ENCODE measurements at places on chromosomes 5 and 9.

DNA sequence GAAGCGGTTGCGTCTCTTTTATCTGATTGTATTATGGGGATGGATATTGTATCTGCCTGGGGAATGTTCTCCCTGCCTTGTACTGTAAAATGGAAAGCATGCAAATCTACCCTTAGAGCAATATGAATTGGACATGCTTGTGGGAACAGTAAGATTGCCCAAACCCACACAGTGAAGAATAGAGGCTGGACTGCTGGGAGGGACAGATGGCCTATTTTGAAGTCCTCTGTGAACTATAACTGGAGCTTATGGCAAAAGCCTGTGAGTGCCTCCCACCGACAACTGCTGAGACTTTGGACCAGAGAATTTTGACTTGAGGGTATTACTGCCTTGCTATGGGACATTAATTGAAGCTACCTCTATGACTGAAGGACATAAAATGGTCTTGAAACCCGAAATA lies 168.9 kb downstream of the ERCC6L2 start:
- no peak for DNase-seq

GRCh38 chr5:93395971-93396379 lies 185.0 kb downstream of the NR2F1-AS1 start:
- DNase-seq: no peak

DNA sequence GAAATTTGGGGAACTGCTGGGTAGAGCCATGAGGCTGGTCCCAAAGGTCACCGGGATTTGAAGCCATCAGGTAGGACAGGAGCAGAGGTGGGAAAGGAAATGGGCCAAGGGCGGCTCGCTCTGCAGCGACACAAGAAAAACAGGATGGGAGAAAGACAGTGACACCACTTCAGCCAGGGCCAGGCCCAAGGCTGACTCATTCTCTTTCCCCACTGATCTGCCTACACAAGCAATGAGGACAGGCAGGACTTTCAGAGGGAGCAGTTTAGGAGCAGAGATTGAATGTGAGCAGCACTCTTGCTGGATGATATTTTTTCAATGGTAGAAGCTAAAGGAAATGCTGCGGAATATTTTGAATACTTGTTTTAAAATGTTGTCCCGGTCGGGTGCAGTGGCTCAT lies 3.5 kb downstream of the RUFY1 start:
- no peak for DNase-seq

- DNase-seq: no peak
Measured at GRCh38 chr5:138653502-138653901, 78.3 kb upstream of the HSPA9 start.

DNA sequence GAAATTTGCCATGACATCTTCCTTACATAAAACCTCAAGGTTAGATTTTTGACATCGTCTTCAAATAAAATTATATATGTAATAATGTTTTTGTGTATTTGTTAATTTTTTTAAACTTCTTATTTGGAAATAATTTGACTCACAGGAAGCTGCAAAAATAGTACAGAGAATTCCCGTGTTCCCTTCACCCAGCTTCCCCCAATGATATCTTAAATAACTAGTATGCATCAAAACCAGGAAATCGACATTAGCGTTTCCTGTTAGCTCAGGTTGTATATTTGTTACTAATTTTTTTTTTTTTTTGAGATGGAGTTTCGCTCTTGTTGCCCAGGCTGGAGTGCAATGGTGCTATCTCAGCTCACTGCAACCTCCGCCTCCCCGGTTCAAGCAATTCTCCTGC lies 86.3 kb upstream of the SPRY4 start:
- DNase-seq: no peak

DNA sequence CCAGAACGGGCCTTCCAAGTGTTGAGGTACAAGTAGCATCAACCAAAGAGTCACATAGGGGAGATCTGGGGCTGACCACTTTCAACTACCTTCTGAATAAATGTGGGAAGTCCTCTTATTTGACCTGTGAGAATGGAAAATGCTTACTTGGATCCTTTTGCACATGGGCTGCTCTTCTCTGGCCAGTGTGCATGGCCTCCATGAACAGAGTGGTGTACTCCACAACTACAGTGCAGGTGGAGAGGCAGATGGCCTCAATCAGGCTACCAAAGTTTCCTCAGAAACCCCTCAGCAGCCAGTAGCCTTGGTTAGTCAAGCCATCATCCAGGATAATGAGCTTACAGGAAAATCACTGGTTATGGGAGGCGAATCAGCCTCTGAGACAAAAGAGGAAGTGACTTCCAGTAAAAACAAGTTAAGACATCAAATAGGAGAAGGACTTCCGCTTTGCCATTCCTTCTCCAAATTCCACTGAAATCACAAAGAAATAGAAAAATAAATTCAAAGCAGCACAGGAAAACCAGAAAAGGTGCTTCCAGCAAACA lies 18.3 kb upstream of the FCHO2 start:
- DNase-seq: no peak

DNA sequence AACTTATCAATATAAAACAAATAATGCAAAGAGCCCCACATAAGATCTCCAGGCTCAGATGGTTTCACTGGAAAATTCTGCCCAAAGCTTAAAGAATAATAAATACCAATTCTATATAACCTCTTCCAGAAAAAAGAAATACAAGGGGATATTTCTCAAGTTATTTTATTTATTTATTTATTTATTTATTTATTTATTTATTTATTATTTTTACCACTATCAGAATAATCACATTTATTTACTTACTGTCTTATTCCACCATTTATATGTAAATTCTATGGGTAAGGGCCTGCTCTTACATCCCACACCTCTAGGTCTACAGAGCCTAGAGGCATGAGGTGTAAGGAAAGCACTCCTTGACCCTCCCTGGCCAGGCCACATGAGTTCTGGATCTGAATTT lies 91.1 kb downstream of the ANKRD18A start:
- DNase-seq: no peak

DNA sequence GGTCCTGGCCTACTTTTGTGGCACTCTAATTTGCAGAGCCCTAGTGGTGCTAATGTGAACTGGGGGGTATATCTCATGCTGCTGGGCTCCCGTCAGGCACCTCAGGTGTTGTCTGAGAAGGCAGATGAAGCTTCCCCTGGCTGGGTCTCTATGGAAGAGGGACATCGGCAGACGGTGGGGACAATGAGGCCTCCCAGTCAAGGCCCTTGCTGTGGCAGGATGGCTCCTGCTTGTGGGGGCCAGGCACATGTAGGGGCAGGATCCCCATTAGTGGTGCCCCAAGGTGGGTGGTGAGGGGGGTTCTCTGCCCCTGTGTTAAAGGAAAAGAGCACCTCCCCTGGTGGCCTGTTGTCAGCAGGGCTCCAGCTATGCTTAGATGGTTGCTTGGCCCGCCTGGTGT lies 192.8 kb upstream of the S1PR3 start:
- no peak for DNase-seq

DNA sequence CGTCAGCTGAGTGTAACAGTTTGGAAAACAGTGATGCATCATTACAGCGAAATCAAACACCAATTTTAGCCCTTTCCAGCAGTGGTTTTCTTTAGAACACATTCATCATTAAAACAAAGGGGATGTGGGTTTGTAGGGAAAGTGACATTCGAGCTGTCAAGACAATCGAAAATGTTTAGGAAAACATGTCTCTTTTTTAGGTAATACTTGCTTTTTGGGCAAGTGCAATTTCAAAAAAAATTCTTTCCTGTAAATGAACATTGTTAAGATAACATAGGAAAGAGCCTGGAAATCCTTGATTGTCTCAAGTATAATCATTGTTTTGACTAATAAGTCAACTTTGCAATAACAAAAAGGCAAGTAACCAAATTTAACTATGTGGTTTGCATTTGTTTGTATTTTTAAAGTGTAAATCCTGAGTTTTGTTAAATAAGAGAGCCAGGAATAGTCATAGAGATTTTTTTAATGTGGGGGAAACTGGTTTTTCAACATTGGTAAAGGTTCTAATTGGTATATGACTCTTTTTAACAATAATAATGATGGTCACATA lies 182.5 kb downstream of the TTLL11 start:
- DNase-seq: no peak

DNA sequence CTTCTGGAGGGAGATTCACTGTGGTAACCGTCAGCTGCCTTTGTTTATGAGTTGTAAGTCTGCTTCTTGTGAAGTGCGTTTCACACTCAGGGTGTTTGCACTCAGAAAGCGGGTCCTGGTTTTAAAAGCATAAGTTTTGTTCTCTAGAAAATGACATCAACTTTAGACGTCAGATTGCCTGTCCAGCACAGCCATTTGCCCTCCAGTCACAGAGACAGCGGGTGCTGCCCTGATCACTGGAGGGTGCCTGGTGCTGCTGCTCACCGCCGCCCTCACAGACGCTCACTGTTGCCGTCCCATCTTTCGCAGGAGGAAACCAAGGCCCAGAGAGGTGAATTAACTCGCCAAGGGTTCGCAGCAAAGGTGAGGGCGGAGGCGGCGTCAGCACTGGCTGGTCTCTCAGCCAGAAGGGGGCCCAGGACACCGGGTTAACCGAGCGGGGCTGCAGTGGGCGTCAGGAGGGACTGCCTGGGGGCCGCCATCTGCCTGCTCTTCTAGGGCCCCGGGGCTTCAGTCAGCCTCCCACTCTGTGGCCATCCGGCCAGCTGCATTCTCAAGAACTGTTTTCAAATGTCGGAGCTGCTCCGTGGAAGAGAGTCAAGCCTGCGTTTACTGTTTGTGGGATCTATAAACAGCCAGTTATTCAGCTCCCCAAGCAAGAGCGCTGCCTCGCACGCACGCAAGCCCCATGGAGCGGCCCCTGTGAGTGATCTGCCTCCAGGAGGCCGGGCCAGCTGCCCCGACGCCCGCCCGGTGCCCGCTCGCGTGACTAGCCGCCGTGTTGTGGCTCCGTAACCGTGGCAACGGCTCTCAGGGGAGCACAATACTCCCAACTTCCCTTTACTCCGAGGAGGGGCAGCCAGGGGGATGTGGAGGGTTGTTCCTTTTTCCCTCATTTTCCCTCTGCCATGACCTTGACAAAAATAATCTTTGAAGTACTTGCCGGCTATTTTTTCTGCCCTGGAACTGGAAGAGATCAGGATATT lies 43.4 kb upstream of the EXOC3 start:
- DNase-seq: peak; percentile 98

- no peak for DNase-seq
Measured at GRCh38 chr9:16121601-16122286, 568.9 kb downstream of the CCDC171 start.

- DNase-seq: no peak
Measured at GRCh38 chr9:128116104-128117083, 11.1 kb downstream of the PTGES2 start.

GRCh38 chr5:128644863-128645262 lies 106.8 kb upstream of the FBN2 start:
- no peak for DNase-seq

- DNase-seq: no peak
Measured at GRCh38 chr9:77066388-77066787, 46.9 kb downstream of the FOXB2 start.

- DNase-seq: no peak
Measured at GRCh38 chr9:13125261-13125660, 154.2 kb downstream of the MPDZ start.

GRCh38 chr5:160118349-160119141 lies 705 bp downstream of the PWWP2A start:
- DNase-seq: no peak

GRCh38 chr9:100351508-100351907 lies 1.2 kb downstream of the TEX10 start:
- DNase-seq: no peak

DNA sequence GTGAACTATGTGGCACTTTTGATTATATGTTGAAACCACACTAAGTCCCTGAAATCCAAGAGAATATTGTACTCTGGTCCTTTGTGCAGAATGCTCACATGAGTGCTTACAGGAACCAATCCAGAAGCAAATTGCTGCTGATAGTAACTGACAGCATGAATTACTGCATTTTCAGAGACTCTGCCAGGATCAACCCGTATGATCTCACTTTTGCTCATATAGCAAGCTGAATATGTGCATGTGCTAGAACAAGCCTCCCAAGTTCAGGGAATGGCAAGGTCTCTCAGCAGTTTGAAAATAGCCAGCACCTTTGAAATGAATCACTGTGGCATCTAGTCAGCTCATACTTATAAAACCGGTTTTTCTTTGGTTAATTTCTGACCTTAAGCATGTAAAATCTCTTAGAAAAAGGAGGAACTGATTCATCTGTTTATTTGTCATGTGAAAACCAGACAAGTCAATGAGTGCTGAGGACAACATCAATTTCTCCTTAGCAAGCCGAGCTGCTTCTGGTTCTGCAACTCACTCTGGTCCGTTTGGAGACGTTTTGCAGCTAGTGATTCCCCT lies 215.7 kb upstream of the ELL2 start:
- DNase-seq: peak; percentile 45

DNA sequence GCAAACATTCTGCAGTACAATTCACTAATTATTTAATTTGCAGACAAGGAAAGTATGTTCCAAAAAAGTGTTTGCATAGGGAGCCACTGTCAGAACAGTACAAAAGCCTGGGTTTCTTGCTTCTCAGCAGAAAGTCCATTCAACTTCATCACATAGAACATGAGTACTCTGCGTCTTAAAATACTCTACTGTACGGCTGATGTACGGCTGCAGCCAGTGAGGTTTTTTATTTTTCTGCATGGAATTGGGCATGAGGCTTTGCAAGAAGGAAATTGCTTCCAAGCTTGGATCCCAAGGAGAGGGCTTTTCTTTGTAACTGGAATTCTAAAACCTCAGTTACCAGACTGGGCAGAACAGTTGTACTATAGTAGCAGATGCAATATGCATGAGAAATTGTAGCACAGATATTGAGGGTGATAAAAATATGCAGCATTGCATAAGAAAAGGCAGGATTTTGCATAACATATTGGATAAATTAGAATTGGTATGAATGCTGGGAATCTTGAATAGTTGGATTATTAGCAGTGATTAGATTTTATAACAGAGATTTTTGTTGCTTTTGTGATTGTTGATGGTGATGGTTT lies 178.1 kb upstream of the CDH9 start:
- no peak for DNase-seq

DNA sequence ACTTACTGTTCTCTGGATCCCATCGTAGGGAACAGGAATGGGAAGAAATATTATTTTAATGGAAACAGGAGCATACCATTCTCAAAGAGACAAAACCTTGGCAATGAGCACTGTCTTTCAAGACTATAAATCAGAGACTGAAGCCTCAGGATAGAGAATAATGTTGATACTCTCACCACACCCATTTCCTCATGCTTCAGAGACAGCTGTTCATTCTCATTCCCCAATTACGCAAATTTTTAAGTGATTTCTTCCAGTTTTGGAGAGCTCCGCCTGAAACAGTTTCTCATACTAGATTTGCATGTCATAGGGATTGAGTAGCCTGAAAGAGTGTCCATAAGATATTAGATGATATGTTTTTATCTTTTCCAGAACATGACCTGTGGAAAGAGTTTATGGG lies 290.5 kb upstream of the RASA1 start:
- no peak for DNase-seq
